Cortex of kidney (tissue), 1 donor: ENCODE measurements at places on chromosomes 5 and 9.

DNA sequence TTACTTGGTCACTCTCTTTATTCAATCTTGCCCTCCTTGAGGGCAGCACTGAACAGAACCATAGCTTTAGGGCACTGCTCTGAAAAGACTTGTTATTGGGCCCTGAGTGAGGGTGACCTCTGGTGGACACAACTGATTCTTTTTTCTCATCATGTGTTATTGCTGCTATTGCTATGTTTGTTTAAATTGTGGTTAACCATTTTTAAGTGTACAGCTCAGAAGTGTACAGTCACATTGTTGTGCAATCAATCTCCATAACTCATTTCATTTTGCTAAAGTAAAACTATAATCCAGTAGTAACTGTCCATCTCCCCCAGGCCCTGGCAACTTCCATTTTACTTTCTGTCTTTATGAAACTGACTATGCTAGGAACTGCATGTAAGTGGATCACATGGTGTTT lies 351.1 kb upstream of the RIOK2 start:
- no peak for DNase-seq

GRCh38 chr5:158407824-158408195 lies 548.9 kb upstream of the CLINT1 start:
- no peak for DNase-seq

DNA sequence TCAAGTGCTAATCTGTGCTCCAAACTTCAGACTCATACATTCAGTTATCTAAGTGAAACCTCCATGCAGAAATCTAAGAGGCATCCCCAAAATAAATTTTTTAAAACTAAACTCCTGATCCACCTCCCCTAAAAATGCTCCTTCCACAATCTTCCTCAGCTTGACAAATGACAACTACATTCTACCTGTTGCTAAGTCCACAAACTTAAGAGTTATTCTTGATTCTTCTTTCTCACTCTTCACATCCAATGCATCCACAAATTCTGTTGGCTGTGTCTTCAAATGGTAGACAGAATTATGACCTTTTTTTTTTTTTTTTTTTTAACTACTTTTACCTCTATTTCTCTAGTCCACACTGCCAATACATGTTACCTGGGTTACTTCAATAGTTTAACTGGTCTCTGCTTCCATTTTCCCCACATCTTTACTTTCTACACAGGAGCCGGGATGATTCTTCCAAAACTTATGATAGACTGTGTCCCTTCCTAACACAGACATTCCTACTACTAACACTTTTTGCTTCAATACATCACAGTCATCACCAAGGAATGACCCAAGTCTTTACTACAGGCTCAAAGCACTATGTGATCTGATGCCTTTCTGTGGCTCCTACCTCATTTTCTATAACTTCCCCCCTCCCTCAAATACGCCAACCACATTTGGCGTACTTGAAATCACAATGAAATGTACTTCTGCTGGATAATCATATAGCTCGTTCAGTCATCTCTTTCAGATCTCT lies 143.6 kb downstream of the PDE4D start:
- DNase-seq = no peak

- no peak for DNase-seq
These were observed 240.7 kb upstream of the CLINT1 start for GRCh38 chr5:158099571-158100105.

GRCh38 chr5:138542180-138542955 lies 668 bp downstream of the ETF1 start:
- no peak for DNase-seq

GRCh38 chr9:82987370-82988189 lies 75.4 kb downstream of the RASEF start:
- DNase-seq = no peak

GRCh38 chr5:32776200-32776599 lies 65.1 kb downstream of the NPR3 start:
- DNase-seq = no peak

- no peak for DNase-seq
These were observed 495.9 kb downstream of the ANXA1 start for GRCh38 chr9:73647560-73647959.

DNA sequence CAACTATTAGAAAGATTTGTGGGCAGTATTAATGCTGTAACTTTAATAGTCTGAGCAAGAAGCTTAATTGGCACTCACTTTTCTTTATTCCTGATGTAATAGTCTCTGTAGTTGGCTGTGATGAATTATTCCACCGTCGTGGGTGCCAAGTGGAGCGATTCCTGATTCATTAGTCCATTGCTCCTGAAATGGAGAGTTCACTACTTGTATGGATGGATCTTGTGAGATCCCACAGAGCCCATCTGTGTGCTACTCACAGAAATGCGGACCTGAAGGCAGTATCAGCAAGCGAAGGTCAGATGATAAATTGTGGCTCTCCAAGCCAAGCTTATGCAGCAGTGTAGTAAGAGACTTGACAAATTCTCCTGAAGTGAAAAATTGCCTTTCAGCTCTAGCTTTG lies 212.2 kb downstream of the CHSY3 start:
- no peak for DNase-seq
